ENCODE measurements at places on chromosomes 1 and 21.

DNA sequence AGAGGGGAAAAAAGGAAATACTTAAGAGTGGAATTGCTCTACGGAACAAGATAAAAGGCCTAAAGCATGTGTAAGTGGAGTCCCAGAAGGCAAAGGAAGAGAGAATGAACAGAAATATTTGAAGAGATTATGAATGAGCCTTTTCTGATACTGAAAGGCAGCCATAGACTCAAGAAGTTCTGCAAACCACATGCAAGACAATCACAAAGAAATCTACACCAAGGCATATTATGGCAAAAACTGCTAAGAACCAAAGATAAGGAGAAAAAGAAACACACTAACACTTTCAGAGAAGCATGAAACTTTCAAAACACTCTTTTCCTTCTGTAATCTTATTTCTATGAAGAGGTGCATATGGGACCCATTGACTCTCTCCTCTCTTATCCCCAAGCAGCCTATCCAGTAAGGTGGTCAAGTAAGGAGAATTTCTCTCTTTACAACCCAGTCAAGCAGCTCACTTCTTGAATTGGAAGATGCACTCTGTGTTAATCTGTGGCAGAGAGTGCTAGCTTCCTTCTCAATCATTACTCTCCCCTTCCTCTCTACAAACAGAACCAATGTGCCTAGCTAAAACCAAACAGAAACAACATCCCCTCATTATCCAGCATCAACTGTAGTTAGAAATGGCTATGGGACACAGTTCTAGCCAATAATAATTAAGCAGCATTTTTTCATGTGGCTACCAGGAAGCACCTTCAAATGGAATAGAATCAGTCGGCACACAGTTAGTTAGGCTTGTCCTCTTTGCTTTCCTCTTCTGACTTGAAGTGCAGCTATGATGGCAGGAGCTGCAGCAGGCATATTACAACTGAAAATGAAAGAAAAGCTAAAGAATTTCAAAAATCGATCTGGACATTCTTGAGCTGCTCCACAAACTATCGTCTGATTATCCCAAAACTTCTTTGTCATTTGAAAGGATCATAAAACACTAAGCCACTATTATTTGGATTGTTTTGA lies 25.9 kb downstream of the KRTAP19-8 start:
- DNase-seq, result no peak

DNA sequence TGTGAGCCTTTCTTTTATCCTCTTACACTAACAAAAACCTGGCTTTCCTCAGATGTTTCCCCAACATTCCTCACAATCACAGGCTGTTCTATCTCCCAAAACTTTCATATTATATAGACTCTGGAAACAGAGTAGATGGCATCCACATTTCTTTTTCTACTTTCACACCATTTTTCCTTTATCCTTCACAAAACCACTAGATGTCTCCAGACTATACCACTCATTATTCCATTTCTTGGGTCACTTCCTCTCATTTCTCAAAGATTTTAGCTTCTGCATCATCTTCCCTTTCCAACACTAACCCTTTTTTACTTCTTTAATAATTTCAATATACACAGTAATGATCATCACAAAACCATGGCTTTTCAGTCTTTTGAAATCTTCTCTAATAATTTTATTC lies 286.0 kb upstream of the DEPDC1 start:
- no peak for DNase-seq

DNA sequence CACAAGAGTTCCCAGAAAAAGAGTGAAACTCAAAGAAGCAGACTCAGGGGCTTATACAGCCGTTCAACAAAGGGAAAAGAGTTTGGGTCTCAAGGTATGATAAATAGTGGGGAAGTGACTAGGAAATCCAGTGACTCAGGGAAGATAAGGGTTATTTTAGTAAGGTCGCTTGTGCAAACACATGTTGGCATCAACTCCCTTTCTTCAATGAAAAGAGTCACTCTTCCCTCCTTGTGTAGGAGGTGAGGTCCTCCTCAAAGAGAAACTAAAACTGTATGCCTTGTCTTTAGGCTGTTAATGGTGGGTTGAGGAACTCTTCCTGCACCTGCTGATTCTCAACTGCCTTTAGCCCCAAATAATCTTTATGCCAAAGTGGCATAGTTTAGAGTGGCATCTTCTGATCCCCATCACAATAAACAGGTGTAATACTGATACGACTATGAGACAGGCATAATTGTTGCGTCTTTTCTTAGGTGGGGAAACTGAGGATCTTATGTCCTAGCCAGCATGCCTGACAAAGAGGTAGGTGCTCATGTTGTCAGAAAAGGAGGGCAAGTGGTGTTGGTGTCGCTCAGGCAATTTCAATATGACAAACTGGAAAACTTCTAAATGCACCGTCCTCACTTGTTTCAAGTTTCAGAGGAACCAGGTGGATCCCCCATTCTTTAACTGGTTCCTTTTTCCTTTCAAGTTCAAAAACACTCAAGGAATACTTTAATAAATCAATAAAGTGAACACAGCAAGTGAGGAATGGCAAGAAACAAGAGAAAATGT lies 294.1 kb upstream of the RUNX1 start:
- DNase-seq, result peak; percentile 31

- DNase-seq, result no peak
These were observed 59.2 kb downstream of the NPHP4 start for GRCh38 chr1:5933050-5933449.

- no peak for DNase-seq
These were observed 211.0 kb downstream of the PDE4B start for GRCh38 chr1:66003690-66004089.

DNA sequence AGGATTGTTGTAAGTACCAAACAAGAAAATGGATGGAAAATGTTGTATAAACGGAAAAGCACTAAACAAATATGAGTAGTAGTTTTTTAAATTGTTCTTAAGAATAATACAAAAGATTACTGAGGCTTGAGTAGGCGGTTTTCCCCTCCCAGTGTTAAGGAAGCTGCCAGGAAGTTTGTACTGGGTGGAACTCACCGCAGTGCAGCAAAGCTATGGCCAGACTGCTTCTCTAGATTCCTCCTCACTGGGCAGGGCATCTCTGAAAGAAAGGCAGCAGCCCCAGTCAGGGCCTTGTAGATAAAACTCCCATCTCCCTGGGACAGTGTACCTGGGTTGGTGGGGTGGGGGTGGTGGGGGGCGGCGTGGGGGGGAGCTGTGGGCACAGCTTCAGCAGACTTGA lies 58.7 kb downstream of the XCL2 start:
- no peak for DNase-seq

DNA sequence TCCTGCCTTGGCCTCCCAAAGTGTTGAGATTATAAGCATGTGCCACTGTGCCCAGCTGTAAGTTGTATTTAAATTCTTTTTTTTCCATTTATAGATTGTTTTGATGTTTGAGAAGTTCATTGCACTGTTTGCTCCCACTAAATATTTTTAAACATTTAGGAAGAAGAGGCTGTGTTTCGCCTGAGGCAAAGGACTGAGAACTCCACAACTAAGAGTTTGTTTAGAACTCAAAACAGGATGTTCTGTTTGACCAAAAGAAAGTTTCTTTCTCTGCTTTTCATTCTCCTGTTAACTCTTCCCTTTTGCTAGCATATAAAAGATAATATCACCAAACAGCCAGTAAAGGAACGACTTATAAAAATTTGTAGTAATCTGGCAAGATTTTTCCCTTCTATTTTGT lies 87.0 kb downstream of the RUNX1 start:
- DNase-seq, result no peak

- no peak for DNase-seq
These were observed 241.0 kb downstream of the RHOU start for GRCh38 chr1:228976316-228976715.

GRCh38 chr1:70994753-70995268 lies 52.8 kb downstream of the PTGER3 start:
- no peak for DNase-seq

DNA sequence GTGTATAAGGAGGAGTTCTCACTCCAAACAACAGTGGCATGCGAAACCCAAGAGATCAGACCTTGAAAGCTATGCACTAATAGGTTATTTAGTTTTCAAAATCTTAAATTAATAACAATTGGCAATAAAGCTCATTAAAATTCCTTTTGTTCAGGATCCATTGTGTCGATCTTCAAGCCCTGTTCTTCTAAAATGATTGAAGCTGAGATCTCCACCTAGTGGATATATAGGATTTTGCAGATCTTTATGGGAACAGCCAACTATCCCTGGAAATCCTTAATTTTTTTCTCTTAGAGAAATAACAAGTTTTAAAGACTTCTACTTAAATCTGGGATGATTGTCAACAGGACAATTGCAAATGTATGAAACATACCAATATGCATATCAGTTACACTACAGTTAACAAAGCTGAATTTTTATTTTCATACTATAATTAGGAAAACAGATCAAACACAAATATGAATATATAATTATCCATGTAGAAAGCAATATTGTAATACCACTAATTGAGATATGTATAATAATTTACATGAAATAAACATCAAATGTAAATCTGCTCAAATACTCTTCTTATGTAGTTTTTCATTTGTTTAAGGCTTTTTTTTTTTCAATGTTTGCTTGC lies 43.3 kb downstream of the LRRC53 start:
- no peak for DNase-seq

- DNase-seq, result no peak
These were observed 25.8 kb downstream of the IL6R start for GRCh38 chr1:154430903-154431302.

- no peak for DNase-seq
These were observed 20.4 kb downstream of the KRTAP10-1 start for GRCh38 chr21:44519346-44520325.

- DNase-seq, result peak; percentile 18
These were observed 967 bp downstream of the CENPS start for GRCh38 chr1:10431070-10431730.
